ENCODE measurements at places on chromosomes 5 and 9. TPM values are rescaled to one million over a fixed set of nuclear protein-coding genes. Genes with fewer than 3 reads are reported as not detected.

Gene PLAC8L1
- not detected for polyA plus RNA-seq

Gene CCDC69
- 7.2 TPM for polyA plus RNA-seq

Gene SLC22A5
- polyA plus RNA-seq = 8.4 TPM

Gene SIT1
- polyA plus RNA-seq = 0.13 TPM

Gene IL17B
- 3.0 TPM for polyA plus RNA-seq

Gene GZMA
- not detected for polyA plus RNA-seq

Gene DIPK1B
- 20.5 TPM for polyA plus RNA-seq

Gene PCDHGB2
- 0.29 TPM for polyA plus RNA-seq

Gene KCNIP1
- polyA plus RNA-seq = not detected

Gene CCDC180
- 2.7 TPM for polyA plus RNA-seq

GRCh38 chr5:58922461-58923171 lies 339.7 kb downstream of the RAB3C start:
- no peak for DNase-seq
- no peaks in the 10 kb centered on the region for H3K4me1 ChIP-seq
- H3K36me3 ChIP-seq = no peaks in the 10 kb centered on the region
- no peak overlapping the region for H3K4me3 ChIP-seq
- H3K27ac ChIP-seq = no peak overlapping the region

GRCh38 chr9:20379804-20380225 lies 242.5 kb downstream of the MLLT3 start:
- no peaks in the 10 kb centered on the region for H3K4me1 ChIP-seq
- H3K27me3 ChIP-seq = no peaks in the 10 kb centered on the region
- H3K4me3 ChIP-seq = no peak overlapping the region
- no peak for DNase-seq
- no peak overlapping the region for H3K27ac ChIP-seq

- no peaks in the 10 kb centered on the region for H3K27me3 ChIP-seq
- no peak for DNase-seq
- H3K4me1 ChIP-seq = no peaks in the 10 kb centered on the region
- no peak overlapping the region for H3K27ac ChIP-seq
- H3K4me3 ChIP-seq = no peak overlapping the region
Observed at GRCh38 chr9:12906646-12907045, 131.8 kb downstream of the LURAP1L start.

- peaks cover 58% of the 10 kb centered on the region for H3K4me1 ChIP-seq
- no peak overlapping the region for H3K27ac ChIP-seq
- H3K27me3 ChIP-seq = no peaks in the 10 kb centered on the region
- H3K4me3 ChIP-seq = no peak overlapping the region
- no peaks in the 10 kb centered on the region for H3K36me3 ChIP-seq
Observed at GRCh38 chr5:1511048-1511447, 12.7 kb downstream of the LPCAT1 start.

- H3K4me1 ChIP-seq = no peaks in the 10 kb centered on the region
- H3K36me3 ChIP-seq = no peaks in the 10 kb centered on the region
- no peak overlapping the region for H3K4me3 ChIP-seq
- DNase-seq = no peak
- H3K27me3 ChIP-seq = no peaks in the 10 kb centered on the region
Observed at GRCh38 chr9:8429157-8429556, 629.6 kb upstream of the DMAC1 start.

DNA sequence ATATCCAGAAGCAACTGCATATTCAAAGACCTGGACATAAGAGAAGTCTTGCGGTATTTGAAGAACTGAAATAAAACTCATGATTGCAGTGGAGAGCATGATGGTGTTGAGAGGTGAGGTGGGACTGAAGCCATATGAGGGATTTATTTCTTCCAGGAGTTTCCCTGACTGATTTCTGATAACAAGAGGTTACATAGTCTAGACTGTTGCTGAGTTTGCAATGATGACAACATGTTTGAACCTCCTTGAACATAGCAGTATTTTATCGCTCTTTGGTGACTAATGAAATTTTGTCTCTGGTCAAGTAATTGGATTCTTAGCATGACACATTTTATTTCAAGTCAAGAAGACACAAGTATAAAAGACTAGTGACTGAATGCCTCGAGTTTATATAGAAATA lies 61.8 kb downstream of the ACTBL2 start:
- DNase-seq = no peak
- H3K27me3 ChIP-seq = peaks cover 12% of the 10 kb centered on the region
- H3K4me1 ChIP-seq = peaks cover 5% of the 10 kb centered on the region
- H3K4me3 ChIP-seq = no peak overlapping the region
- no peak overlapping the region for H3K27ac ChIP-seq
- H3K36me3 ChIP-seq = no peaks in the 10 kb centered on the region

GRCh38 chr9:137482094-137482781 lies 23.1 kb upstream of the NSMF start:
- H3K36me3 ChIP-seq = no peaks in the 10 kb centered on the region
- no peak overlapping the region for H3K4me3 ChIP-seq
- peak; percentile 75 for DNase-seq
- no peaks in the 10 kb centered on the region for H3K27me3 ChIP-seq

DNA sequence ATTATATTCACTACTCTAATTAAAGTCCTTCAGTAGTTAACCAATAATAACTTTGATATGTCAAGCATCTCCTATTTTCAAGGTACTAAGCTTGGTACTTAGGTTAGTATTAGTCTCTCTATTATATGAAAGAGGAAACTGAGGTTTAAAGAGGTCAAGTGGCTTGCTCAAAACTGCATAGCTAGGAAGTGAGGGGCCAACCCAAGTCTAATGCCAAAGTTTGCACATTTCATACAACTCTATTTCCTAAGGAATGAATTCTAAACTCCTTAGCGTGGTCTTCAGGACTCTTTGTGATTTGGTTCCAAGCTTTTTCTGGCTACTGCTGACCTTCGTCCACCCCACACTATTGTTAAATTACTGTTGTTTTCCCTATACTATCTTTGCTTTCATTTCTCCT lies 9.9 kb upstream of the SHOC1 start:
- DNase-seq = no peak
- H3K4me1 ChIP-seq = no peaks in the 10 kb centered on the region
- H3K27ac ChIP-seq = no peak overlapping the region
- no peaks in the 10 kb centered on the region for H3K27me3 ChIP-seq
- H3K4me3 ChIP-seq = no peak overlapping the region

DNA sequence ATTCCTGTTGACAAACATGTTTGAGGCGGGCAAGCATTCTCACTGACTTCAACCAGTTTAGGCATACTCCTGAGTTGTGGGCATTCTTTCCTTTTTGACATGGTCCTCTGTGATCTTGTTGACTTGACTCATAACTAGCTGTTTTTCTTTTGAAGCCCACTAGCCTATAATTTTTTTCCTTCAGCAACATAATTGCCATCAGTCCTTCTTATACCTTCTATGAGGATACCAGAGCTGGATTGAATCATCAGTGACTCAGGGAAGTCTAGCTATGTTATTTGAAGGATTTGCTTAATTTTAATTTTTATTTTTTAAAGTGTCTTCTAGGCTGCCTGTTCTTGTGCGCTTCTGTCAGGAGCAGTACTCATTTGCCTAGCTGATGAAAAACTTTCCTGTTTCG lies 259.5 kb downstream of the NR3C1 start:
- no peaks in the 10 kb centered on the region for H3K27me3 ChIP-seq
- no peak overlapping the region for H3K27ac ChIP-seq
- H3K4me3 ChIP-seq = no peak overlapping the region
- no peaks in the 10 kb centered on the region for H3K4me1 ChIP-seq
- DNase-seq = no peak

GRCh38 chr5:80864706-80865435 lies 95.3 kb upstream of the RASGRF2 start:
- H3K27ac ChIP-seq = no peak overlapping the region
- no peak overlapping the region for H3K4me3 ChIP-seq
- DNase-seq = no peak
- H3K4me1 ChIP-seq = no peaks in the 10 kb centered on the region
- no peaks in the 10 kb centered on the region for H3K27me3 ChIP-seq
- H3K36me3 ChIP-seq = peaks cover 2% of the 10 kb centered on the region

DNA sequence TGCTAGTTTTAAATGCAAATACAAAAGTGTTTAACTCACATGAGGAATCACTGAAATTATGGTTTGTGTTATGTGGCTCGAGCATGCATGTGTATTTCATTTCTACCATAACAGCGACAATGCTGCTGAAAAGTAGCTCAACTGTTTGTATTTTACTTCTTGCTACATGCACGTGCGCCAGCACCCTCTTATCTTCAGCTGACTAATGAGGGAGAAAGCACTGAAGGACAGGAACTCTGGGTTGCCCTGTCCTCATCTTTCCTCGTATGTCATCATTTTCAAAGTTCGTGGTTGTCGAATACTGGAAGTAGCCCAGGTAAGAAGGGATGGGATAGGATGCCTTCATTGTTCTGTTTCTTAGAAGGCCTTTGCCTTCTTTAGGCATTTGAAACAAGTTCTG lies 120.3 kb downstream of the SYK start:
- no peaks in the 10 kb centered on the region for H3K36me3 ChIP-seq
- no peaks in the 10 kb centered on the region for H3K27me3 ChIP-seq
- no peak overlapping the region for H3K27ac ChIP-seq
- no peak overlapping the region for H3K4me3 ChIP-seq
- DNase-seq = no peak

DNA sequence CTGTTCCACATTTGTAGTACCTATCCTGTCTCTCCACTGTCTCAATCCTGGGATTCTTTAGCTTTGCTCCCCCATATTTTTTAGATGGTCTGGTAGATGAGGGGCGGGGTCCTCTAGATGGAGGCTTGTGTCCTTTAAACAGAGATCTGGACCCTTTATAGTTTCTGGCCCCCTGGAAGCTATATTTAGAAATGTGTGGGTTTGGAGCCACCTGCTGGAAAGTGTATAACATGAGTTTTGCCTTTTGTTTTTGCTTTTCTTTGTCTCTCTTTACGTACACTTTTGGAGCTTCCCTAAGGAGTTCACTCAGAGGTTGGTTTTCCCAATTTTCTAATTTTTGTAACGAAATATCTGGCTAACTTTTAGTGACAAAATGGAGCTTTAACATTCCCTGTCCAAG lies 110.7 kb downstream of the CFAP95 start:
- H3K4me3 ChIP-seq = no peak overlapping the region
- no peaks in the 10 kb centered on the region for H3K27me3 ChIP-seq
- H3K4me1 ChIP-seq = no peaks in the 10 kb centered on the region
- H3K27ac ChIP-seq = no peak overlapping the region
- DNase-seq = no peak

DNA sequence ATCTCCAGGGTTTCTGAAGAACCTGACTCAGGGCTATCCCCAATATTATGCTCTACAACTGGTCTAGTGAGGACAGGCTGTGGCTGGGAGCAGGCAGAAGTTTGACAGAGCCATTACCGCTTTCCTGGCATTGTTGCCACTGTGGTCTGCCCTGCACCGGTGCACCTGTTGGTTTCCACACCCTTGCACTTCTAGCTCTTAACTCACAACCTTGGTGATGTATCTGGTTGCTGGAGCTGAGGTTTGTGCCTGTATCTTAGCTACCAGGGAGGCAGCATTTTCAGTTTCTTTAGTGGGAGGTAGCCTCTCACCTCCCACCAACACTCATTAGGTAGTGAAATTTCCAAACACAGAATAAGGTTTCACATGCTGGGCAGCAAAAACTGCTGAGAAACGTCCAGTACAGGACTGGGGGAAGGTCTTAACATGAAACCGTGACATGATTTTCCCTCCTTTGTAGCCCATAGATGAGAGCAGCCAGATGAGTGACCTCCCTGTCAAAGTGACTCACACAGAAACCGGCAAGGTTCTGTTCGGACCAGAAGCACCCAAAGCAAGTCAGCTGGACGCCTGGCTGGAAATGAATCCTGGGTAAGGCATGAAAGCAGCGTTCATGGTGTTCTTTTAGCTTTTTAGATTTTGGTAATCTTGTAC lies 57.7 kb downstream of the SMARCA2 start:
- DNase-seq = no peak
- no peaks in the 10 kb centered on the region for H3K4me1 ChIP-seq
- H3K27me3 ChIP-seq = no peaks in the 10 kb centered on the region
- H3K4me3 ChIP-seq = no peak overlapping the region
- H3K27ac ChIP-seq = no peak overlapping the region

DNA sequence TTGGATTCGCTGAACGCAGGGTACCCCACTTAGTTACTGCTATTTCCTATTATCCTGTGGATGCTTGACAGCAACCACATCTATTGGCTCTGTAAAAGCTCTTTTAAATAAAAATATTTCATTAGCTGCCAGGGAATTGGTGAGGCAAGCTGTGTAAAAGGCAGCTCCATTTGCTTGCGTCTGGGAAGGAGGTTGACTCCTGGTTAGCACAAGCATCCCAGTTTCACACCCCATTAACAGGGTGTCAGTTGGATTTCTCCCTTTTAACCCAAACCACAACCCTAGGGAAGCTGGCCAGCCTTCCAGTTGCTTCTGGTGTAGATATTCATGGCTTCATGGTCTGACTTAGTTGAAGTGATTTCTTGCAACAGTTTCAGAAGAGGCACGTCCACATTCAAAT lies 151.0 kb downstream of the GPBP1 start:
- DNase-seq = no peak
- peaks cover 3% of the 10 kb centered on the region for H3K27me3 ChIP-seq
- H3K36me3 ChIP-seq = no peaks in the 10 kb centered on the region

GRCh38 chr5:138792195-138792790 lies 39.1 kb downstream of the CTNNA1 start:
- H3K36me3 ChIP-seq = peaks cover 6% of the 10 kb centered on the region
- H3K4me3 ChIP-seq = no peak overlapping the region
- no peak overlapping the region for H3K27ac ChIP-seq

- H3K36me3 ChIP-seq = no peaks in the 10 kb centered on the region
- H3K4me3 ChIP-seq = no peak overlapping the region
- H3K4me1 ChIP-seq = no peaks in the 10 kb centered on the region
- no peak for DNase-seq
Observed at GRCh38 chr9:18477719-18478118, 3.8 kb downstream of the ADAMTSL1 start.

GRCh38 chr5:175032741-175033151 lies 308.4 kb downstream of the MSX2 start:
- DNase-seq = no peak
- no peaks in the 10 kb centered on the region for H3K36me3 ChIP-seq
- no peak overlapping the region for H3K27ac ChIP-seq
- H3K4me3 ChIP-seq = no peak overlapping the region

DNA sequence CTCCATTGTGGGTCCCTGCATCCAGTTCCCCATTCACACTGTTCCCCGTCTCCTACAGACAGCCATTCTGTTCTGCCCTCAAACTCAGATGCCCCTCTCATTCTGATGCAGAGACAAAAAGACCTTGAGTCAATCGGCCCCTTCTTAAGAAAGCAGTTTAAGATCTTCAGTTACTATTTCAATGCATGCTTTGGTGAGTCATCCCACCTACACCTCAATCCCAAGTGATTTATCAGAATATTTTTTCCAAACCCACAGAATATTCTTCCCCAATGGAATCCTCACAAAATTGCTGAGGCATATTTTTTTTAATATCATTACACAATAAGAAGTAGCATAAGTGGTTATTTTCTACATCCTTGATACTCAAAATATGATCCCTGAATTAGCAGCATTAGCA lies 92.4 kb upstream of the SLC1A1 start:
- H3K27ac ChIP-seq = no peak overlapping the region
- no peaks in the 10 kb centered on the region for H3K4me1 ChIP-seq
- H3K27me3 ChIP-seq = no peaks in the 10 kb centered on the region
- H3K36me3 ChIP-seq = no peaks in the 10 kb centered on the region
- DNase-seq = no peak

Data from K562 (cell line).